ENCODE measurements at places on chromosomes 5 and 9.

GRCh38 chr9:114513055-114513958, 8.0 kb upstream of the WHRN start:
- DNase-seq, result no peak

GRCh38 chr5:130759061-130759460, 406.0 kb downstream of the HINT1 start:
- no peak for DNase-seq

DNA sequence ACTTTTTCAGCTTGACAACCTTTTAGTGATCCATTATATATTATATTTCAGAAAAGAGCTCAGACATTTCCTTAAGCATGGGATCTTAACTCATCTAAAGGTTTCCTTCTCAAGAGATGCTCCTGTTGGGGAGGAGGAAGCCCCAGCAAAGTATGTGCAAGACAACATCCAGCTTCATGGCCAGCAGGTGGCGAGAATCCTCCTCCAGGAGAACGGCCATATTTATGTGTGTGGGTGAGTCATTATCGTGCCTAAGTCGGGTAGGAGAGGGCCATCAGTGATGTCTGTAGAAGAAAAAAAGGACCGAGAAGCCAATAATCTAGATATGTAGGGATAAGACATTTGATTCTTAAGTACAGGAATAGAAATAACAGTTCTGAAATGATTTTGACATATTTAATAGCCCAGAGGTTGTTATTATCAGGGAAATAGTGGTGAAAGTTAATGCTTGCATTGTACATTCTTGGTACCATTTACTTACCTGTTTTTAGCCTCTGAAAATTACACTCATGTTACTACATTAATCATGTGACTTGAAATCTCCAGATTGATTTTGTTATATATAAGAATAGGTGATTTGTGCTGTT, 28.2 kb downstream of the MTRR start:
- DNase-seq, result no peak

DNA sequence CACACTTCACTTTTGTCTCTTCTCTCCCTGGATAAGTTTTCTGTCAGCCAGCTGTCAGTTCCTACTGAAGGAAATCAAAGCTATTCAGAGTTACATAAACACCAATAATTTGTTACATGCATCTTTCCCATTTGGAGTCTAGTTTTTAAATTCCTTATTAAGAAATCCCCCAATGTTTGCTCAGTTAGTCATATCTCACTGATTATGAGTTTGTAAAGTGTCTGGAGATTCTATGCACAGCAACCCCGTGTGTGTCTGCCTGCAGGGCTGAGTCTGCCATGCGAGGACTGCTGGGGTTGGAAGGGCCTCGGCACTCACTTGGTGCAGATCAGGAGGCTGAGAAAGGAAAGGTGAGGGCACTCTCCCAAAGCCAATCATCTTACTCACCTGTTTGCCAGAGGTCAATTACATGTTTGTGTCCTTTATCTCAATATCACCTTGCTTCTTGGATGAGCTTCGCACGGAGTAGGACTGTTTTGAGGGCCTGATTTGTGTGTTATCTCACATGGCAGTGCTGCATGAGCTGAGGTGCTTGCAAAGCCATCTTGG, 3.3 kb downstream of the ANKRD34B start:
- DNase-seq, result no peak

DNA sequence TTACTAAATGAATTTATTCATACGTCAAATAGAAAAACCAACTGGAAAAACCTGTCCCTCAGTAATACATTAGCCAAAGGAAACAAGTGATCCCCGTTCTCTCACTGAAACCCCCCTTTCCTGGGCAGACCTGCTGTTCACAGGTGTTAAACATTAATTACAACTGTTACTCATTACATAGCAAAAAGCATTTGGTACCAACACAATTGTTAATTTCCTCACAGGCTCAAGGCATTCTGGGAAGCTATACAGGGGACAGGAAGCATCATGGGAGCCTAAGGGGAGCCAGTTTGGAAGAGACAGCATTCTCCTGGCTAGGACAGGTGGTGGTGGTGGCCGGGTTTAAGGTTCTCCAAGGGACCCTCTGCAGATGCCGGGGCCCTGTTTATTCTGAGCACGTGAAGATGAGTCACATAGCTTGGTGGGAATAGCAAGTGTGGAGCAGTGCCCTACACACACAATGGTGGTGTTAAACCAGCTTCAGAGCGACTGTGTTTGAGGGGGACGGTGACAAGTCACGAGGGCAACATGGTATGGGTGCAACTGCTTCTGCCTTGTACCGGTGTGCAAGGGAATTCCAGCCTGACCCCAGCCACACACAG, 62.6 kb upstream of the SLC25A51 start:
- DNase-seq, result no peak

All from central memory CD8-positive, alpha-beta T cell (primary cell).